Endodermal cell (in vitro differentiated cells): ENCODE measurements at places on chromosomes 7 and 10. TPM values are rescaled to one million over a fixed set of nuclear protein-coding genes. Genes with fewer than 3 reads are reported as not detected.
A peak's percentile ranks its signal among the peaks of the same experiment; 100 is the strongest.

The TRPV5 gene
- total RNA-seq: 0.22 to 0.42 TPM in 2 of 3 replicates, not detected in the other

DNA sequence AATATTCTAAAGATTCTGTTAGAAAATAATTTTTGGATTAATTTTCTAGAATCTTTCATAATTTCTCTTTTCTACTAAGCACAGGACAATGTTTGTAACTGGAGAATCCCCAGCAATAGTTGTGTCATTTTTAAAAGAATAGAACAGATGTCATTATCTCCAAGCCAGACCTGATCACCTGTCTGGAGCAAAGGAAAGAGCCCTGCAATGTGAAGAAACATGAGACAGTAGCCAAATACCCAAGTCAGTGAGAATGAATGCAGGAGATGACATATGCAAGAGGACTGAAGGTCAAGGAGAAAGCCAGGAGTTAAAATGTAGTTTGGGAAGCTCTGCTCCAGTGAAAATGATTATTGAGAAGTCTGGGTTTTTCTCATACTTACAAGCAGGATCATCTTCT is 25.4 kb upstream of the ZNF138 start:
- DNase-seq: no peak
- H3K4me3 ChIP-seq: no peak overlapping the region
- no peaks in the 10 kb centered on the region for H3K36me3 ChIP-seq
- no peak overlapping the region for H3K27ac ChIP-seq
- H3K27me3 ChIP-seq: no peaks in the 10 kb centered on the region

The TMEM176A gene
- not detected in 2 replicates for total RNA-seq

The LBX1 gene
- total RNA-seq: not detected in 2 replicates

The FAM20C gene
- total RNA-seq: 11.7 to 33.5 TPM (median 31.7 TPM) in 3 replicates

- no peak overlapping the region for H3K27ac ChIP-seq
- H3K4me3 ChIP-seq: no peak overlapping the region
- H3K27me3 ChIP-seq: no peaks in the 10 kb centered on the region
- peaks cover 6% of the 10 kb centered on the region for H3K4me1 ChIP-seq
- DNase-seq: no peak
These were observed 8.2 kb upstream of the NDUFB2 start for GRCh38 chr7:140688341-140688740.

GRCh38 chr10:122571892-122572291 is 11.3 kb downstream of the DMBT1 start:
- no peaks in the 10 kb centered on the region for H3K36me3 ChIP-seq
- H3K4me1 ChIP-seq: no peaks in the 10 kb centered on the region
- no peak overlapping the region for H3K27ac ChIP-seq
- H3K4me3 ChIP-seq: no peak overlapping the region
- no peak for DNase-seq

DNA sequence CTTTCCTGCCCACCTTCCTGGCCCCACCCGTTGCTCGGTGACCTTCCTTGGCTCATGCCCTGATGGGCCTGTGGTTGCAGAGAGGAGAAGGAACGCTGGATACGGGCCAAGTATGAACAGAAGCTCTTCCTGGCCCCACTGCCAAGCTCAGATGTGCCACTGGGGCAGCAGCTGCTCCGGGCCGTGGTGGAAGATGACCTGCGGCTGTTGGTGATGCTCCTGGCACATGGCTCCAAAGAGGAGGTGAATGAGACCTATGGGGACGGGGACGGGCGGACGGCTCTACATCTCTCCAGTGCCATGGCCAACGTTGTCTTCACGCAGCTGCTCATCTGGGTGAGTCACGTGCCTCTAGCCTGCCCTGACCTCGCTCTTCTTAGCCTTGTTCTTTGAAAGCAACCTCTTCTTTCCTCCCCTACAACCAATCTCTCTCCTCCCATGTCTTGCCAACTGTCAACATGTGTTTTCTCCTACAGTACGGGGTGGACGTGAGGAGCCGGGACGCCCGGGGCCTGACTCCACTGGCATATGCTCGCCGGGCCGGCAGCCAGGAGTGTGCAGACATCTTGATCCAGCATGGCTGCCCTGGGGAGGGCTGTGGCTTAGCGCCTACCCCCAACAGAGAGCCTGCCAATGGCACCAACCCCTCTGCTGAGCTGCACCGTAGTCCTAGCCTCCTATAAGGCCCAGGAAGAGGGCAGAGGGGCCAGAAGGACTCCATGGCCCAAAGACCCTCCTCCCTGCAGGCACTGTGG is 24.1 kb downstream of the GBX1 start:
- DNase-seq: peak; percentile 33
- H3K27ac ChIP-seq: no peak overlapping the region
- peaks cover 28% of the 10 kb centered on the region for H3K36me3 ChIP-seq
- H3K27me3 ChIP-seq: no peaks in the 10 kb centered on the region
- no peak overlapping the region for H3K4me3 ChIP-seq

GRCh38 chr7:110808361-110808760 is 282.6 kb upstream of the LRRN3 start:
- DNase-seq: no peak
- H3K4me1 ChIP-seq: no peaks in the 10 kb centered on the region
- no peaks in the 10 kb centered on the region for H3K27me3 ChIP-seq
- no peak overlapping the region for H3K4me3 ChIP-seq
- no peak overlapping the region for H3K27ac ChIP-seq
- no peaks in the 10 kb centered on the region for H3K36me3 ChIP-seq

GRCh38 chr7:98341106-98341505 is 59.6 kb downstream of the BRI3 start:
- no peak overlapping the region for H3K27ac ChIP-seq
- no peak for DNase-seq
- H3K4me1 ChIP-seq: no peaks in the 10 kb centered on the region
- H3K36me3 ChIP-seq: no peaks in the 10 kb centered on the region
- no peaks in the 10 kb centered on the region for H3K27me3 ChIP-seq
- H3K4me3 ChIP-seq: no peak overlapping the region

DNA sequence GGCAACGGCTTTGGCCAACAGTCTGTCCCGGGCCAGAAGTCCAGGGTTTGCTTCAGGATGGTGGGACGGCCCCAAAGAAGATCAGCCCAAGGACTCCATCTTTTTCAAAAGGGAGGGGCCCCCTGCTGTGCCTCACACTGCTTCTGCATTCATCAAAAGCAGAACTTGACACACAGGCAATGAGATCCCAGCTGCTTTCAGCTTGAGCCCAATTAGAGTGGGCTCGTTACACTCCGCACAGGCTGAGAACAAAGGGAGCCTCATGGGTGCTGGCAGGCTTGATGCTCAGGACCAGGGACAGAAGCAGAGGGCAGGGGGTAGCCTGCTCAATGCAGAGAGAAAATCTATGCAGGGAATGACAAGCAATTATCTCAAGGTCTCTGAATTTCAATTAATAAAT is 45.5 kb downstream of the VOPP1 start:
- peak; percentile 74 for DNase-seq
- H3K36me3 ChIP-seq: no peaks in the 10 kb centered on the region
- no peak overlapping the region for H3K4me3 ChIP-seq
- no peaks in the 10 kb centered on the region for H3K27me3 ChIP-seq
- no peaks in the 10 kb centered on the region for H3K4me1 ChIP-seq

GRCh38 chr7:46291050-46291438 is 370.0 kb upstream of the IGFBP3 start:
- H3K36me3 ChIP-seq: no peaks in the 10 kb centered on the region
- DNase-seq: no peak
- H3K27me3 ChIP-seq: no peaks in the 10 kb centered on the region
- H3K4me1 ChIP-seq: no peaks in the 10 kb centered on the region

DNA sequence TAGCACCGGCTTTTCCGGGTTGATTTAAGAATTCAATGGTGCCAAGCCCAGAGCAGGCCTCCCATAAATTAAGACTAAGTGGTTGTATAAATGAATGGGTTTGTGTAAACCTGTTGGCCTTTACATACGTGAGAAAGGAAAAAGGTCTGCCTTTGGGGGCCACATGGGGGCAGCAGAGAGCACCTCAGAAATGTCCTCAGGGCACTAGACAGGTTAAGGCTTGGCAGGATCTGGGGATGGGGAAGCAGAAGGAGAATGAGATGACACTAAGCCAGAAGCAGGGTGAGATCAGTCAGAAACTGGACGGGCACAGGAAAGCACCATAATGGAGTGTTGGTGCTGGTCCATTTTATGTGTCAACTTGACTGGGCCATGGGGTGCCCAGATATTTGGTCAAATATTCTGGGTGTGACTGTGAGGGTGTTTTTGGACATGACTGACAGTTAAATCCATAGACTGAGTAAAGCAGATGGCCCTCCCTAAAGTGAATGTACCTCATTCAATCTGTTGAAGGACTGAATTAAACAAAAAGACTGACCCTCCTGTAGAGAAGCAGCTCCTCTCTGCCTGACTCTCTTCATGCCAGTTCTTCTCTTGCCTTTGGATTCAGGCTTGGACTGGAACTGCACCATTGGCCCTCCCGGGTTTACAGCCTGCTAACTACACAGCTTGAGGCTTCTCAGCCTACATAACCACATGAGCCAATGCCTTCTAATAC is 58.9 kb downstream of the FRMPD2 start:
- no peak overlapping the region for H3K27ac ChIP-seq
- H3K36me3 ChIP-seq: no peaks in the 10 kb centered on the region
- no peak overlapping the region for H3K4me3 ChIP-seq
- peaks cover 27% of the 10 kb centered on the region for H3K27me3 ChIP-seq
- DNase-seq: peak; percentile 90

GRCh38 chr10:2834214-2834613 is 233.1 kb upstream of the PFKP start:
- DNase-seq: no peak

GRCh38 chr7:110448918-110449317 is 642.0 kb upstream of the LRRN3 start:
- H3K4me3 ChIP-seq: no peak overlapping the region
- DNase-seq: no peak
- no peak overlapping the region for H3K27ac ChIP-seq

DNA sequence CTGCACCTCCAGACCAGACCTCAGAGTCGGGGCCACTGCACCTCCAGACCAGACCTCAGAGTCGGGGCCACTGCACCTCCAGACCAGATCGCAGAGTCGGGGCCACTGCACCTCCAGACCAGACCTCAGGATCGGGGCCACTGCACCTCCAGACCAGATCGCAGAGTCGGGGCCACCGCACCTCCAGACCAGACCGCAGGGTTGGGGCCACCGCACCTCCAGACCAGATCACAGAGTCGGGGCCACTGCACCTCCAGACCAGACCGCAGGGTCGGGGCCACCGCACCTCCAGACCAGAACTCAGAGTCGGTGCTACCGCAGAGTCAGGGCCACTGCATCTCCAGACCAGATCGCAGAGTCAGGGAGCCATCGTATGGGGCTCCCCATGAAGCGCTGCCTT is 105.9 kb downstream of the ACTR3B start:
- H3K27me3 ChIP-seq: no peaks in the 10 kb centered on the region
- DNase-seq: no peak
- H3K4me3 ChIP-seq: no peak overlapping the region
- no peaks in the 10 kb centered on the region for H3K4me1 ChIP-seq
- H3K36me3 ChIP-seq: no peaks in the 10 kb centered on the region

The CPXM2 gene
- total RNA-seq: 1.4 TPM in 2 replicates

DNA sequence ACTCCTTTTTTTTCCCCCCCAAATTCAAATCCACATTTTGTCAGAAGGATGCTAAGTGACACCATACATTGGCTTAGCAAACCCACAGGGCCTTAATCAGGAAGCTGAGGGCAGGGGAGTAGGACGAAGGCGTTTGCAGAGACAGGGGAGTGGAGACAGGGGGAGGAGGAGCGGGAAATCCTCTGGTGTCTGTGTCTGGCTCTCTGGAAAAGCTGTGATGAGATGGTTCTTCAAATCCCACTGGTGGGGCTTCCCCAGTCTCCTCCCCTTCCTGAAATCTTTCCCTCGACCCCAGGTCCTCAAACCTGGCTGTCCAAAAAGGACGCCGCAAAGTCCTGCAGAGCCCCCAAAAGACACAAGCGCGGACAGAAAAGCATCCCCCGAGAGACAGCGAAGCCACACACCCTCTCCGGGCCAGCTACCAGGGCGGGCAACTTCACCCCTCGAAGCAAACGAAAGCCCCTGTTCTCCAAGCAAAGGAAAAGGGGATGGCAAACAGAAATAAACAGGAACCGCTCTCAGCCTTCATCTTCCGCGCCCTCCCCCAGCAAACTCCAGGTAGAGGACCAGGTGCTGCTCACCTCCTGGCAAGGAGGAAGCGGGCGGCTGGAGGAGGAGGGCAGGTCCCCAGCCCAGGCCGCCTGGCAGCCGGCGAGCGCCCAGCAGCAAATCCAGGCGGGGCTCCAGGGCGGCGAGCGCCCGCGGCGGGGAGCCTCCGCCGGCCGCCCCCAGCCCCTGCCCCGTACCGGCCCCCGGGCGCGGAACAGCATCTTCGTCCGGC is 520 bp downstream of the ELAPOR2 start:
- peaks cover 10% of the 10 kb centered on the region for H3K4me1 ChIP-seq
- H3K4me3 ChIP-seq: peak overlapping the region; percentile 91
- peak; percentile 86 for DNase-seq
- no peak overlapping the region for H3K27ac ChIP-seq
- H3K36me3 ChIP-seq: no peaks in the 10 kb centered on the region

DNA sequence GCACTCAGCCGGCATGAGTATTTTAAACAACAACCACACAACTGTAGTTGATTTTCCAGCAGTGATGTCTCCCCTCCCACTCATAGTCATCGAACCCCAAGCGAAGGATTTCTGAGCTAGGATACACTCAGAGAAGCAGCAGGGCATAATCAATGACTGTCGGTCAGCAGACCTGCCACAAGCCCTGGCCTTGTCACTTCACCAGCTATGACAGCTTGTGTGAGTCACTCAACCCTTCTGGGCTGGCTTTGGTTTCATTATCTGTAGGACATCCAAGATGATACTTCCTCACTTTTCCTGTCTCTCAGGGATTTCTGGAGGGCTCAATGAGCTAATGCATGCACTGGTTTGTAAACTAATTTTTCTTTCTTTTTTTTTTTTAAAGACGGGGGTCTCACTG is 22.0 kb upstream of the UBE3C start:
- no peaks in the 10 kb centered on the region for H3K4me1 ChIP-seq
- no peaks in the 10 kb centered on the region for H3K36me3 ChIP-seq
- H3K27ac ChIP-seq: no peak overlapping the region
- no peaks in the 10 kb centered on the region for H3K27me3 ChIP-seq
- no peak for DNase-seq

The SH2D4B gene
- 0.12 to 0.13 TPM in 2 of 3 replicates, not detected in the other for total RNA-seq

GRCh38 chr10:102773986-102774385 is 30.2 kb downstream of the WBP1L start:
- peaks cover 37% of the 10 kb centered on the region for H3K4me1 ChIP-seq
- H3K36me3 ChIP-seq: no peaks in the 10 kb centered on the region
- no peak overlapping the region for H3K4me3 ChIP-seq
- no peaks in the 10 kb centered on the region for H3K27me3 ChIP-seq

DNA sequence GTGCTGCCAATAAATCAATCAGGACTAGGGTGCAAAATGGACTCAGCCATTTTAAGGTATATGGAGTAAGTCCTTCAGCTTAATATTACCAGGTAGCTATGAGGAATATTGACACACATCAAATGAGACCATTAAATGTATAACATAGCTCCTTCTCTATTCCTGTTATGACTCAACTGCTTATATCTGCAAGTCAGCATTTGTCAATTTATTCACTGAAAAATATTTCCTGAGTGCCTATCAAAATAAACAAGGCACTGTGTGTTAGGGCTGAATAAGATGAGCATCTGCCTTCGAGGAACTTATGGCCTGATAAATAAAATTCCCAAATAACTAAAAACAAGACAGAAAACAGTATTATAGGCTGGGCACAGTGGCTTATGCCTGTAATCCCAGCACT is 113.8 kb downstream of the CDK6 start:
- H3K4me1 ChIP-seq: no peaks in the 10 kb centered on the region
- no peaks in the 10 kb centered on the region for H3K27me3 ChIP-seq
- no peak overlapping the region for H3K27ac ChIP-seq
- peaks cover 26% of the 10 kb centered on the region for H3K36me3 ChIP-seq
- H3K4me3 ChIP-seq: no peak overlapping the region
- no peak for DNase-seq
